NCI-H2029 treated with DMSO at 0.1 percent for 48 hours (cell line): ENCODE measurements at places on chromosomes 11 and 22.
A peak's percentile ranks its signal among the peaks of the same experiment; 100 is the strongest.

DNA sequence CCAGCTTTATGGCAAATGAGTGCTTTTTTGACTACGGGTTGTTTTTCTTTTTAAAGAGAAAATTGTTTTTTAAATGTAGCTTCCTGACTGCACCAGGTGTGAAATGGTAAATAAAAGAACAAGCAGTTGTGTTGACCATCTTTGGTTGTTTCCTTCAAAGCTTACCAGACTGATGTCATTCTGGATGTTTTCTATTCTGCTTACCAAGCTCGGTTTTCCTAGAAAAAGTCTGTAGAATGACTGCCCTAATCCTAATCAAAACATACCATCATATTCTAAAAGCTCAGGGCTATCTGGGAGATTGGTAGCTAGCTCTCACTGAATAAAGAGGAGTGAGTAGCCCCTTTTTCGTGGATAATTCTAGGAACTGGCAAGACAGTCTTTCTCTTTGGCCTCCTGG lies 77.7 kb downstream of the GAB2 start:
- no peak for DNase-seq

DNA sequence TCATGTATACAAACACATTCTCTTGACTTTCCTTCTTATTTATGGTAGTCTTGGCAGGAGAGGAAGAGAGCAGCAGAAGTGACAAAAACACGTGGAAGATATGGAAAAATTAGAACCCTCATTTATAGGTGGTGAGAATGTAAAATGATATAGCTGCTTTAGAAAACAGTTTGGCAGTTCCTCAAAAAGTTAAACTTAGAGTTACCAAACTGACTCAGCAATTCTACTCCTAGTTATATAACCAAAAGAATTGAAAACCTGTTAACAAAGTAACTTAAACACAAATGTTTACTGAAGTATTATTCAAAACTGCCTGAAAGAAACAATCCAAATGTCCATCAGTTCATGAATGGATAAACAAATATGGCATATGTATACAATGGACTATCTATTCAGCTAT lies 16.8 kb downstream of the NUCB2 start:
- DNase-seq = no peak

DNA sequence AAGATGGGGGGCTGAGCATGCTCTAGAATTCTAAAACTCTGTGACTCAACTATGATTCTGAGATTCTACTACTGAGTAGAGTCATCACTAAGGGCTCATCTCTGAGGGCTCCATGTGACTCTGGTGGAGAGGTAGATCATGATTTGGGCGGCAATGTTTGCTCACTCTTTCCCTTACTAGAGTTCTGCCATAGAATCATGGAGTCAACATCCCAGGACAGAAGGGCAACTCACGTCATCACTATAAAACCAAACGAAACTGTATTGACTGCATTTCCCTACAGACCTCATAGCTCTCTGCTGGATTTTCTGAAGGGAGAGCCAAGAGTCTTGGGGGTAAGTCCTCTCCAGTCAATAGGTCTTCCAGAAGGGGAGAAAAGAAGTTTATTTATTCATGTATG lies at the start of gene MS4A14:
Gene MS4A14 (plus strand): TSS at position 78 of the 400 bp plus-strand sequence. CDS start 120 bp downstream, at position 198.
- DNase-seq = no peak

DNA sequence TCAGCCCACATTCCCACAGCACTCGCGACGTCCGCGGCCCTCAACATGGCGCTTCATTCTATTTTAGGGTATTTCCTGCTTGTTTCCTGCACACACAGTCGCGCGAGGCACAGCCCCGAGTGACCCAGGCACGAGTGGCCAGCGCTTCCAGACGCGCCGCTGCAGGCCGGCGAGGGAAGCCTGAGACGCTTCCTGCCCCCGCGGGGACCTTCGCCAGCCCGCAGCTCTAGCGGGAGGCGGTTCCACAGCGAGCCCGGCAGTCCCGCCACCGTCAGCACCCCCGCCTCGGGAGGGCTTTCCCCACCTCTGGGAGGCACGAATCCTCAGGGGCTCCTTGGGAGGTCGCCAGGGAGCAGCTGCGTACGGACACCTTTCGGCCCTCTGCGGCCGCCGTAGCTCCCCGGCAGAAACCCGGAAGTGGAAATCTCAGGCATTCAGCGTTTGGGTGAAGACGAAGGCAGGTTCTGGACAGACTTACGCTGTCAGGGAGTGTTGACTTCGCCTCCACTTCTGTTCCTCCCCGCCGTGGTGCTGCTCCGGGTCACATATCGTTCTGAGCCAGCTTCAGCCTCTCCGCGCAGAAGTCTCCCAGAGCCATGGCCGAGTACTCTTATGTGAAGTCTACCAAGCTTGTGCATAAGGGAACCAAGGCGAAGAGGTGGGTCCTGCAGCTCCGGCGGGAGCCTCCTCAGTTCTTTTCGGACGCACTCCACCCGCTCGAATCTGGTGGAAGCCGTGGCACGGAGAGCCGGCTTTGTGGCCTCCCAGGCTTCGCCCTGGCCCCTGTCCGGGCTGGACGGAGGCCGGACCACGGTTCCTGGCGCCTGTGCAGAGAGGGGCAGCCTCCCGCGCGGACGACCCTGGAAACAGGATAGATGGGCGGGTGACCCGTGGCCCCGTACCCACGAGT lies 2925.9 kb upstream of the OR11H1 start:
- no peak for DNase-seq

- DNase-seq = no peak
Observed at GRCh38 chr11:2379466-2380174, 2.5 kb downstream of the CD81 start.

DNA sequence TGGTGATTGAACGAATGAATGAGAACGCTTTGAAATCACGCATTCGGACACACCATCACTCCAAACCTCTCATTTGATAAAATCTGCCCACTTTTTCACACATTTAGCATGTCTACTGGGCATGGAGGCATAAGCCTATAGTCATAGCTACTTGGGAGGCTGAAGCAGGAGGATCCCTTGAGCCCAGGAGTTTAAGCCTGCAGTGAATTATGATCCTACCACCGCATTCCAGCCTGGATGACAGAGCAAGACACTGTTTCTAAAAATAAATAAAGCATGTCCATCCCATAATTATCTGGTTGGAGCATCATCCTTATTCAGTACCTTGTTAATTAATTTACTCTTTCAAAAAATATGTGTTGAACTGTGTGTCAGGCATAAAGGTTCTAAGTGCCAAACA lies 3.3 kb upstream of the PICALM start:
- no peak for DNase-seq

GRCh38 chr11:64810891-64811272 lies 531 bp upstream of the MEN1 start:
- DNase-seq = peak; percentile 91

DNA sequence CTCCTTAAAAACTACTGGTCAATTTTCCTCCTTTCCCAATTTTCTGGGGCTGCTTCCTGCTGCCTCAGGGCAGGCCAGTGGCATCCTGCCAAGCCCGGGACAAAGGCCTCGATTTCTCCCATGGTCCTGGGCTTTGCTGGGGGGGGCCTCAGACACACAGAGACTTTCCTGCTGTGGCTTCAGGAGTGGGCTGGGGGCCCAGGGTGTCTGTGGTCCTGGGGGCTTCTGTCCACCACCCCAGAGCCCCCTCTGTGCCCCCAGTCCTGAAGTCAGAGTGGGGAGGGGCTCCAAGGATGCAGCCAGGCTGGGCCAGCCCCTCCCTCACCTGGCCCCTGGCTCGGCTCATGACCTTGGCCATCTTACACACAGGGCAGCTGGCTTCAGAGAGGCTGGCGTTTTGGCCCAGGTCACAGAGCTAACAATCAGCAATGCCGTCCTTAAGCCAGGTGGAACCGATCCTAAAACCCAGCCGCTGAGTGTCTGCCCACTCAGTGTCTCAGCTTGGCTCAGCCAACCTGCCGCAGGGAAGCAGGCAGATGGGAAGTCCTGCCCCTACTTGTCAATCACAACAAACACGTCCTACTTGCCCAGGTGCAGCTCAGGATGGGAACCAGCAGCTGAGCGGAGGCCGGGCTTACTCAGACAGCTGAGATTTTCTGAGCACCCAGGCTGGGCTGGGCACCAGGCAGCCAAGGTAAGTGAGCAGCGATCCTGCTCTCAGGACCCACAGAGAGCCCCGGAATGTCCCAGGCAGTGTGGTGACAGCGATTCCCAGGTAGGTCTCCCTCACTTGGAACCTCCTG lies 34.6 kb downstream of the OSBPL5 start:
- DNase-seq = peak; percentile 41

DNA sequence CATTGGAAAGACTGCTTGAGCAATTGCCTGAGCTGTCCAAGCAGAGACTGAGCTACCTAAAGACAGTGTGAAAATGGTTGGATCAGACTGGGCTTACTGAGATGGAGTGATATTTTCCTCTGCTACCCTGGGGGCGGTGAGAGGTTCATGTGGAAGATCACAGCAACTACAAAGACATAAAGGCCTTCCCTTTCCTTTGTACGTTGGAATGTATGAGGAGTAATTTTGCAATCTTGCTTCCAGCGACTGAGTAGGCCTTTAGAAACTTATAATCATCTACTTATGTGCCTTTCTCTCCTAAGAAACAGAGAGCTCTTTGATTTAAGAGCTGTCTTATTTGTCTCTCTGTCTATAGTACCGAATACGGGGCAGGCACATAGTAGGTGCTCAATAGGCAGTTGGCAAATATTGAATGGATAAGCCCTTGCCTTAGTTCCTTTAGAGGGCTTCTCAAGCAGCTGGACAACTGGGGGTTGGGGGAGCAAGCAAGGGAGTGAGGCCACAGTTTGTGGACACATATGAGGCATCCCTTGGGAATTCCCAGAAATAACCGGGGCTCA lies 2.4 kb upstream of the HEPACAM start:
- no peak for DNase-seq

GRCh38 chr11:62141111-62142042 lies 17.6 kb downstream of the INCENP start:
- no peak for DNase-seq

GRCh38 chr11:47186076-47186699 lies at the start of gene PACSIN3:
Gene PACSIN3 (minus strand): TSS chr11:47186434. CDS start chr11:47182727, 3,707 bp downstream.
- no peak for DNase-seq

GRCh38 chr11:125016413-125016812 lies 46.7 kb upstream of the SLC37A2 start:
- DNase-seq = no peak

- no peak for DNase-seq
Observed at GRCh38 chr22:44622147-44622427, 79.9 kb upstream of the PRR5 start.

- no peak for DNase-seq
Observed at GRCh38 chr11:12110714-12111548, 541 bp downstream of the MICAL2 start.

DNA sequence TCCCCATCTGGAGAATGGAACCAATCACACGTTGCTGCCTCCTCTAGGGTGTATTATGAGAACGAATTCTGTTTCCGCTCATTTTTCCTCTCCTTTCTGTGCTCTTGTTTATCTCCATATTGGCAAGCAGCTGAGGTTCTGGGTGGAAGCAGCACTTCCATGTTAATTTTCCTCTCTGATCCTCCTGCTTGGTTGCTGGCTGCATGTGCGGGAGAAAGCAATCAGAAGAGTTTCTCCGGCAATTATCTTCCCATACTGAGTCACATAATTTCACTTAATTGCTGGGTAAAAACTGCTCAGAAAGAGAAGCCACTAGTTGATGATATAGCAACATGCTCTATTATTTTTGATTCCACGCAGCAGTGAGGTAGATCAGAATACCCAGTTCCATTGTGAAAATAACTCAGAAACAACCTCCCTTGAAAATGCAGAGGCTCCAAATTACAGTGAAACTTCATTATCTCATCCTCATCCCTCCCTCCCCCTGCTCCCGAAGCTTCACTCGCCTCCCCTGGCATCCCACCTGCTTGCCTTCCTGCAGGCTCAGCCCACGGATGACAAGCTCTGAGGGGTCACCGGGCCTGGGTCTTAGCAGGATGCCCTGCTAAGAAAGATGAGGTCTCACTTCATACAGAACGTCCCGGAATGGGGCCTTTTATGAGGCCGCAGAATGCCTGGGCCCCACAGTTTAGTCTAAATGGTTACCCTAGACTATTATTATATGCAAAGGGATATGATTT lies 20.4 kb downstream of the FXYD6 start:
- no peak for DNase-seq

- no peak for DNase-seq
Observed at GRCh38 chr11:112630496-112630895, 330.7 kb upstream of the NCAM1 start.

- no peak for DNase-seq
Observed at GRCh38 chr11:27213232-27213660, 149.8 kb downstream of the CCDC34 start.

DNA sequence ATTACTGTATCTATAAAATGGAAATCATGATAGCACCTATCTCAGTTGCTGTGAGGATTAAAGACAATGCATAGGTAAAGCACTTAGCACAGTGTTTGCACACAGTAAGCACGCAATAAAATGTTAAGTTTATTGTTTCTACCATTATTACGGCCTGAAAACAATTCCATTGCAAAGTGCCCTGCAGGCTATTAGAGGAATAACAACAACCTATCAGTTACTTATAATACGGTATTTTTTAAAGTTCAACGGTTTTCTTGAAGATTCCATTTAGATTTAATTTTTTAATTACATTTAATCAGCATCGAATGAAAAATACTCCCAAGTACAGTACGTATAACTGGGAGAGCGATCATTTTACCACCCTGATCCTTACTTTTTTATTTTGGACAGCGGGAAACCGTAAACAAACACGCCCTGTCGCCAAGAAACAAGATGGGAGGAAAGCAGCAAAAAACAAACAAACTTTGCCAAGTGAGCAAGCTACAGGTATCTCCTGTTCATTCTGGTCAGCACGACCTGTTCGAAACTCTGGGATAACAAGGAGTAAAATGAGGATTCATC lies 893 bp downstream of the SLC36A4 start:
- DNase-seq = peak; percentile 93

DNA sequence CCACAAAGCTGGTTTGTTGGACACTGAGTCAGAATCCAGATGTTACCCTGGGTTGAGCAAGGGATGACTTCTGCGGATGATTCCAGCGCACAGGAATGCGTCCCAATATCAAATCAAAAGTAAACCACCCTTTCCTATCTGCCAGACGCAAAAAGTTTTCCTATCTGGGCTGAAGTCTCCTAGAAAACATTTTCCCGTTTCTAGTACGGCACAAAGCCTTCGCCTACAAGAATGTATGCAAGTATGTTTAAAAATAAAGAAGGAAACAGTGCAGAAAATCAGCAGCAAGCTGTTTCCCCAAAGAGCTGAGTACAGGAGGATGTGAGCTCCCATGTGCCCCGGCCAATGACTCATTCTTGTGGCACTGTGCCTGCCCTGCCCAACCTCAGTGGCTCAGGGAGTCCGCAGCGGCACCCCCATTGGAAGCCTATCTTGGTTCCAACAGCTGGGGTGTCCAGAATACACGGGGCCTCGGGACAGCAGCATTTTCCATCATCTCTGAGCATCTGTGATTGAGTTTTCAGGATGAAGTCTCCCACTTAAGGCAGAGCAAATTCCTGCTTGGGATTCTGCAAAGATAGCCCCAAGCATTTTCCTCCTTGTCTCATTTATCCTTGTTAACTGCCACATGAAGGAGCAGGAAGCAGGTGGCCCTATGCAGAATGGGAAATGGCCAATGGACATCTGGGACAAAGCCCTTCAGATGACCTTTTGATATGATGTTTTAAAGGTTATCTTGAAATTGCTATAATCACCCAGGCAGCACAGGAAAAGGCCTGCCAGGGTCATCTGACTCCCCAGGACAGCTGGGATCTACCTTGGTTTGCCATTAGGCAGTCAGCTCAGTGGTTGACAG lies 17.5 kb downstream of the KCNJ5 start:
- no peak for DNase-seq

- DNase-seq = no peak
Observed at GRCh38 chr22:48960980-48961660, 866.6 kb downstream of the BRD1 start.

- no peak for DNase-seq
Observed at GRCh38 chr22:38839686-38840085, 4.1 kb downstream of the NPTXR start.

GRCh38 chr11:134739136-134739535 lies 327.1 kb upstream of the B3GAT1 start:
- no peak for DNase-seq
